ENCODE measurements at places on chromosomes 4 and X.
A peak's percentile ranks its signal among the peaks of the same experiment; 100 is the strongest.

GRCh38 chr4:155694100-155694785 lies 27.6 kb downstream of the GUCY1A1 start:
- DNase-seq = no peak

DNA sequence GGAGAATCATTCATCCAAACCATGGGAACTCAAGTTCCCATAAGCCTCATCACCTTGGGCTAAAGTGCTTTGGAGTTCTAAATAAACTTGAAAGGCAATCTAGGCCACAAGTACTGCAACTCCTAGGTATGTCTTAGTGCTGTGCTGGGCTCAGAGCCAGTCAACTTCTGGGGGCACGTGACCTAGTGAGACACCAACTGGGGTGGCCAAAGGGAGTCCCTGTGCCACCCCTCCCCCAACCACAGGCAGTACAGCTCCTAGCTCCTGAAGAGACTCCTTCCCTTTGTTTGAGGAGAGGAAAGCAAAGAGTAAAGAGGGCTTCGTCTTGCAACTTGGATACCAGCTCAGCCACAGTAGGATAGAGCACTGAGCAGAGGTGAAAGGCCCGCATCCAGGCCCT lies 154.2 kb upstream of the IL1RAPL2 start:
- DNase-seq = no peak

GRCh38 chr4:78656968-78657445 lies 105.4 kb downstream of the ANXA3 start:
- no peak for DNase-seq

GRCh38 chr4:127558489-127559407 lies 74.0 kb upstream of the INTU start:
- DNase-seq = no peak

- no peak for DNase-seq
These were observed 819.2 kb downstream of the RAPGEF2 start for GRCh38 chr4:159922119-159922518.

- peak; percentile 26 for DNase-seq
These were observed 38.4 kb upstream of the FAM9B start for GRCh38 chrX:9072281-9072680.

DNA sequence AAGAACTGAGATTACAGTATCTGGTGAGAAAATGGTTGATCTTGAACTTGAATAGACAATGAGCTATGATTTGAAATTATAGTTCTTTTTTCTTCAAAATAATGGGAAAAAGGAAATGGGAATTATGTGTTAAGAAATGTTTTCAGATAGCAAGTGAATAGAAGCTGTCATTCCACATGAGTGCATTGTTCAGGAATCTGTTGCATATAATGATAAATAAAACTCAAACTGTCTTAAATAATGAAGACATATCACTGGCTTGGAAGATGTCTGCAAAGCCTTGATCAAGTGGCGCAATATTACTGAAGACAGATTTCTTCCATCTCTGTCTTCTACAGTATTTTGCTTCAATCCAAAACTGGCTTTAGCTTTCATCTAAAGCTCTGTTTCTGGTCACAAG lies 479.3 kb upstream of the ZFP42 start:
- no peak for DNase-seq

DNA sequence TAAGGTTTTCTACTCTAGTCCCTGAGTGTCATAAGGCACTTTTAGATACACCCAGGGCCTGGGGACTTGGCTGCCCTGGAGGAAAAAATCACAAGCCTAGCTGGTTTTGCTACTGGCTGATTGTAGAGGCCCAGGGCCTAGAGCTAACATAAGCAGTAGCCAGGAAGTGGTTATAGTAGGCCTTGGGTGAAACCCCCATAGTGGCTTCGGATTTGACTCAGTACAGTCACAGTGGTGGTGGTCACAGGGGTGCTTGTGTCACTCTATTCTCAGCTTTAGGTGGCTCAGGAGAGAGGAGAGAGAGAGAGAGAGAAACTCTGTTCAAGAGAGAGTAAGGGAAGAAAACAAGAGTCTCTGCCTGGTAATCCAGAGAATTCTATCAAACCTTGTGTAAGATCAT lies 194.5 kb upstream of the EDA2R start:
- DNase-seq = no peak

DNA sequence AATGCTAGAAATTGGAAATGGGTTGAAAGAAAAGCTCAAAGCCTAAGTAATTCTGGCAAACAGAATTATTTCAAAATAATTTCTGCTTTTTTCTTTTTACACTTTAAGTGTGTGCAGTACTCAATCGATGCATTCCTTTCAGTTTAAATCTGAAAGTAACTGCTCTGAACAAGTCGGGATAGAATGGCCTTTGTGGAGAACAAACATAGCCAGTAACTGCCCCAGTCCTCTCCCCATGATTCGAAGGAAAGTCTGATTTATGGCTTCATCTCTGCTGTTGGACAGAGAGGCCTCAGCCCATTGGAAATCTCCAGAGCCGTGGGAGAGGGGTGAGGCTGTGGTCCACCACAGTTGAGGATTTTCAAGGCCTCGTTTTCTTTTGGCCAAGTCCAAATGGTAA lies 174.0 kb upstream of the TLL1 start:
- DNase-seq = no peak

- DNase-seq = peak; percentile 14
These were observed 137.4 kb downstream of the FRYL start for GRCh38 chr4:48642421-48643374.

GRCh38 chr4:173213296-173213695 lies 44.7 kb downstream of the GALNT7 start:
- no peak for DNase-seq

DNA sequence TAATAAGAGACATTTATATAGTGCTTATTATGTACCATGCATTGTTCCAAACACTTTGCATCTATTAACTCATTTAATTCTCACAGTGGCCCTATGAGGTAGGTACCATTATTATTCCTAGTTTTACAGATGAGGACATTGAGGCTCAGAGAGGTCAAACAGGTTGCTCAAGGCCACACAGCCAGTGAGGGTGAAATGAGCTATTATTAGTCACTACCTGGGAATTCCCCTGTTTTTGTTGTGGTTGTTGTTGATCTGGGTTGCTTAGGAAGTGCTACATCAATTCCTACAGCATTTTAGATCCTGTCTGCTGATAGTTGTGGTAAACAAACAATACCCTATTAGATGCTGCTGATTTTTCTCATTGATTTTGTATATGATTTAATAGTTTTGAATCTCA lies 41.2 kb downstream of the APLN start:
- DNase-seq = no peak

All from fibroblast of skin of right biceps (primary cell).